ENCODE measurements at places on chromosomes 5 and 9.

- DNase-seq, result peak; percentile 9
These were observed 301.4 kb downstream of the PDE4D start for GRCh38 chr5:59592101-59592500.

DNA sequence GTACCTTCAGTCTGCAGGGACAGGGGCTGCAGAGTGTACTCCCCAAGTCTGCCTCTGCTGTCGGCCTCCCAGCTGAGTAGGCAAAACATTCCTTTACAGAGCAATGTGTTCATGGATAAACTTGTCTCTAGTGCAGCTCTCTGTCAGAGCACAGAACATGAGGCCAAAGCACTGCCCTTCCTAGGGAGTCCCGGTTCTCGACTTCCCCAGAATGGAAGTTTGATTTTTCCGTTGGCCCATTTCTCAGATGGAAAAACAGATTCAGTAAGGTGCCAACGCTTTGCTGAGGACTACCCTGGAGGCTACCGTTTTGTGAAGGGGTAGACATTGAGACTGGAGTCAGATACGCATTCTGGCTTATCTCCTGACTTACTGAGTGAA, 422 bp upstream of the TRIM32 start:
- DNase-seq, result no peak

DNA sequence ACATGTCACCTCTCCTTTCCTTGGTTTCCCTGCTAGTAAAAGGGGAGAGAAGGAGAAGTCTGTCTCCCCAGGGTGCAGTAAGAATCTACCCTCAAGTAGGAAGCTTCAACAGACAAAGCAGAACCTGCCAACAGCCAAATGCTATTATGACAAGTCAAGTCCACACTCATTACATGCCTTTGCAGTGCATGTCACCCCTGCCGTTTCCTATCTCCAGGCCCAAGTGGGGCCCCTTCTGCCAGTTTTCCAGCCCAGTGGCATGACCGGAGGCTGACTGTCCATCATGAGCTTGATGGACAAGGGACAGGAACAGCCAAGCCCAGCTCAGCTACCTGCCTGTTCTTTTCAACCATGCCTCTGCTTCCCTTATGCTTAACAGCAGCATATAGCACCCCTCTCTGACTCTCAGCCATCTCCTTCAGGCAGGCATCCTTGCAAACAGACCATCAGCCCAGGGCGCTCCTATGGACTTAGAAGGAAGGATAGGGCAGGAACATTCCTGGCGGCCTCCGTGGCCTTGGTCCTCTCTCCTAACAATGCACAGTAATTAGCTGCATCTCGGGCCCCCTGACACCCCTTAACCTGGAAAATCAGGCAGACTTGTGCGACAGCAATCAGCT, 107.2 kb upstream of the RAD23B start:
- DNase-seq, result no peak

DNA sequence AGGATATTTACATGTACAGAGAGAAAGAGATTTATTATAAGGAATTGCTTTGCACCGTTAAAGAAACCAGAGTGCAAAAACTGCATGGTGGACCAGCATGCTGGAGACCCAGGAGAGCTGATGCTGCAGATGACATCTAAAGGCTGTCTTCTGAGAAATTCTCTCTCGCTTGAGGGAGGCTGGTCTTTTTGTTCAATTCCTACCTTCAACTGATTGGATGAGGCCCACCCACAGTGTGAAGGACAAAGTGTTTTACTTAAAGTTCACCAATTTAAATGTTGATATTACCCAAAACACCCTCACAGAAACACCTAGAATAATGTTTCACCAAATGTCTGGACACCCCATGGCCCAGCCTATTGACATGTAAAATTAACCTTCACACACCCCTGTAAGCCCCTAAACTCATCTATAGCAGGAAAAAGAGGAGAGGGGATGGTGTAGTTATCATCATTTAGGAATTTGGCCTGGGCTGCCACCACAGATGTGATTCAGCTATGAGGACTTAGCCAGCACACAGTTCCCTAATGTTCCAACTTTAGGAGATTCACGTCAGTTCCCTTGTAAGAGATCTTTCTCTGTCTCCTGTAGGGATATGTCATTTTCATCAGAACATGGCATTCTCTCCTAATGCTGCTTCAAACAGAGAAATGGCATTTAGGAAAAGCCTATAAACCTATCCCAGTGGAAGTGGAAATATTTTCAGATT, 358.2 kb upstream of the TLE4 start:
- no peak for DNase-seq

- DNase-seq, result no peak
These were observed 59.9 kb downstream of the PBX3 start for GRCh38 chr9:125807079-125807478.

- DNase-seq, result no peak
These were observed 138.4 kb upstream of the DMRTA1 start for GRCh38 chr9:22308177-22308576.

DNA sequence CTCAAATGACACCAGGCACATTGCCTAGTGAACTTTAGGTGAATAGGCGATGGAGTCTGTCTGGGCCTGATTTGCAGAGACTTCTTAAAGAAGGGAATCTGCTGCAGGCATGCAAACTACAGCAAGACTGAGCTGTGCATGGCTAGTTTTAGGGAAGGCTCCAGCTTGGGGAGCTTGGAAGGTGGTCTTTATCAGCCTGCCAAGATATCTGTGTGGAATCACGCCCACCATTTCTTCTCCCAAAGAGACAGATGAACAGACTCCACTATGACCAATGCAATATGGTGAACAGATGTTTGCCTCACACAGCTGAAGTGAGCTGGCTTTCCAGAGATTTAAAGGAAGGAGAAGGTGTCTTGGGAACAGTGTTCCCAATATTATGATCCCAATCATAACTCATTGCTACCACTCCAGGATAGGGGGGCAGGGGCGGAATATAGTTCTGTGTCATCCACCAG, 129.0 kb upstream of the HMHB1 start:
- no peak for DNase-seq

DNA sequence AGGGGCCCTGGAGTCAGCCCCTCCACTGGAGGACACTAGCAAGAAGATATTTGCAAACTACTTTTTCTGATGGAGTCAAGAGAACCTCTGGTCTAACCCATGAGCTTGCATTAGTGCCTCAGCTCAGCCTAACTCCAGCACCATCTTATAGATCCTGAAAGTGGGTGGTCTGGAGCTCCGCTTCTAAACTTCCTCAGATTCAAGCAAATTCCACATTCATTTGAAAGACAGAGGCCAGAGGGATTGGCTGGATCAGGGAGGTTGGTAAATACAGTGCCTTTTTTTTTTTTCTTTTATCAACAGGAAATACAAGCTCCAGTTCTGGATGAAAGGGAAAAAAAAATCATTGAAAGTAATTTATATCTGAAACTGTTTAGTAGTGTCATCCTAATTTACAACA, 99.9 kb downstream of the ENC1 start:
- DNase-seq, result no peak

DNA sequence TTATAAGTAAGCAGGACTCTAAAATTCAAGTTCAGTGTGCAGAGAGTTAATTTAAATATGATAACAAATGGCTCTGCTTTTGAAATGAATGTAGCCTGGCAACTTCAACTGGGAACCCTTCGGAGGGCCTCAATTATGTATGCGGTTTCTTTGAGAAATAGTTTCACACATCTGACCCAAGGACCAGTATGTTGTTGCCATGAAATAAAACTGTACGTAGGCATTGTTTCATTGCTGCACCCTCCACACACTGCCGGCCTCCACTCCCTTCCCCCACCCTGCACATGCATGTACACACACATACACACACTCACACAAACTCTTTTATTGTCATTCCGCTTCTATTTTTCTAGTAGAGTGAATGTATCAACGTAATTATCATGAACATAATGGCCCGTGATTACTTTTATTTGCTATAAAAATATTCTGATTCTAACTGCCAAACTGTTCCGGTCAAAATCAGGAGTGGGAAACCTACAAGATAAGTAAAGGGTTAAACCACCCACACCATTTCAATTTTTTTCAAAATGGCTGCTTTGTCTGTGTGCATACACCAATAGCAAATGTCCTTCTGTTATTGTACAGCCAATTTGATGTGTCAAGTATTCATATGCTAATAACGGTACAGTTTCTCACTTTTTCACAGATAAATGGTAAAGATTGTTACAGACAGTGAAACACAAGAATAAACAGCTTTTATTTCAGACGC, 215.5 kb upstream of the TMEM161B start:
- DNase-seq, result no peak

GRCh38 chr5:93403141-93403928, 177.7 kb downstream of the NR2F1-AS1 start:
- DNase-seq, result no peak

DNA sequence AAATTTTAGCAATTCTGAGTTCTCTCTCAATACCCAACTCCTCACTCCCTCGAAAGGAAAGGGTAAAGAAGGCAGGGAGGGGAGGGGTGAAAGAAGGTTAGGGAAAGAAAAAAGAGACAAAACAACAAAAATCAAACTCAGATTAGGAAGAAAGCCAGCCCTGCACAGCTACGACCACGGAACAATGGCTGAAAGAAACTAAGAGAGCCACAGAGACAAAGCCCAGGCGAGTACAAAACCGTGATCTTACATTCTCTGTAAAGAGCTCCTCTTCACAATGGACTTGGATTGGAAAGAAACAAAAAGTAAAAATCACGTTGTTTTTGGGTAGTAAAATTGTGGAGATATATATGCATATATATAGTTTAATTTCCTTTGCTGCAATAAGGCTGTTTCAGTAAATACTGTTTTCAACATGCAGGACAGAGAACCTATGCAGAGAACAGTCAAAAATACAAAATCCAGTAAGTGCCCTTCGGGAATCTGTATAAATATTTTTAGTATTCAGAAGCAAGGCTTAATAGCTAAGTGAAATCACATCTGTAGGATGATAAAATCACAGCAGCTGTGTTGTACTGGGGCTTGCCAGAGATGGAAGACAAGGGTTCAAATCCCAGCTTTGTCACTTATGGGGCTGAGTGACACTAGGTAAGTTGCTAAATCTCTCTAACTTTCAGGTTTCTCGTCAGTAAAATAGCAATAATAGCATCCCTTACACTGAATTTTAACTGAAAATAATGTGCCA, 16.9 kb downstream of the PSMB7 start:
- DNase-seq, result no peak

DNA sequence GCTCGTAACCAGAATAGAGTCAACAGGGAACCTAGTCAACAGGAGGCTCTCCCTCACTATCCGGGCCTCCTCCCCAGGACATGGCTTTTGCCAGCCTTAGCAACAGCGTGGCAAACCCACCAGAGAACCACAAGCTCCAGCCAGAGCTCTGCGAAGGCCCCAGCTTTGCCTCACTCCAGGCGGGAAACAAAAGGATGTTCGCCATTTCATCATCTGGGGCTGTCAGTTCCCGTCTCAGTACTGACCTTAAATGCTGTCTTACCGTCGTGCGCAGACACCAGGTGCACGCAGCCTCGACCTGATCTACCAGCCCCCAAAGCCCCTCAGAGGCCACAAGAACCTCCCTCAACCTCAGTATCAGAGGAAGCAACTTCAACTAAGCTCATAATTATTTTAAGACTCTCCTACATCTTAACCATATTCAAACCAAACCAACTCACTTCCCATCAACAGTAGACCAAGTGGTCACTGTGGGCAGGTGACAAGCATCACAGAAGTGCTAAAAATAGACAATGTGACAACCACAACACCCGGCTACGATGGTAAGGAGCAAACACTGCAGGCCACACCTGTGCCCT, 71.4 kb downstream of the SEMA4D start:
- peak; percentile 83 for DNase-seq

GRCh38 chr9:133513214-133514100, 11.3 kb downstream of the MYMK start:
- no peak for DNase-seq

GRCh38 chr9:134271338-134272301, 54.6 kb upstream of the RXRA start:
- DNase-seq, result no peak

DNA sequence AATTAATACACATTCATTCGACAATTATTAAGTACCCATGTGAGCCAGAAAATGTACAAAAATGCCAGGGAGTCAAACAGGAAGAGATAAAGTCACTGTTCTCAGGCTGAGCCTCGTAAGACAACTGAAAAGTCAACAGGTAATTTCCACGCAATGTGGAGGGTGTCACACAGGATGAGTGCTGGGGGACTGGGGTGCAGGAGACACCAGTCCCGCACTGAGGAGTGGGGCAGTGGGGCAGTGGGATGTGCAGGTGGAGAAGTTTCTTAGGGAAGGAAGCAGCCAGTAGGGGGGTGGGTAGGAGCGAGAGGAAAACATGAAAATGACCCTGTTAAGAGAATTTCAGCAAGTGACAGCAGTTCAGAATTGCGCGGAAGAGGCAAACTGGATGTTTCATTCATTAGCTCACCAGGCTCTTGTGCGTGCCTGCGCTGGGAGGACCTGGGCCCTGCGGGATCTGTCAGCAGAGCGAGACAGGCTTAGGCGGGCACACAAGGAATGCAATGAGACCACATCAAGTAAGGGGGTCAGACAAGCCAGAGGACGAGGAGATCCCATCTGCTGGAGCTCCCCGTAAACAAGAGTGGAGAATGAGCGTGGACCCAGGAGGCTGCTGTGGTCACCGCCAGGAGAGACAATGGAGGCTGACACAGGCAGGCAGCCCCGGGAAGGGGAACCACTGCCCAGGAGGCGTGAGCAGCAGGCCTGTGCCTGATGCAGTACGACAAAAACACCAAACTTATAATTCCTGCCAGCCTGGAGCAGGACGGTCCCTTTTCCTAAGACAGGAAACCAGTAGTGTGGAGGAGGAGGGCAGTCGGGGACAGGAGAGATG, 21.0 kb downstream of the CAMSAP1 start:
- DNase-seq, result no peak

DNA sequence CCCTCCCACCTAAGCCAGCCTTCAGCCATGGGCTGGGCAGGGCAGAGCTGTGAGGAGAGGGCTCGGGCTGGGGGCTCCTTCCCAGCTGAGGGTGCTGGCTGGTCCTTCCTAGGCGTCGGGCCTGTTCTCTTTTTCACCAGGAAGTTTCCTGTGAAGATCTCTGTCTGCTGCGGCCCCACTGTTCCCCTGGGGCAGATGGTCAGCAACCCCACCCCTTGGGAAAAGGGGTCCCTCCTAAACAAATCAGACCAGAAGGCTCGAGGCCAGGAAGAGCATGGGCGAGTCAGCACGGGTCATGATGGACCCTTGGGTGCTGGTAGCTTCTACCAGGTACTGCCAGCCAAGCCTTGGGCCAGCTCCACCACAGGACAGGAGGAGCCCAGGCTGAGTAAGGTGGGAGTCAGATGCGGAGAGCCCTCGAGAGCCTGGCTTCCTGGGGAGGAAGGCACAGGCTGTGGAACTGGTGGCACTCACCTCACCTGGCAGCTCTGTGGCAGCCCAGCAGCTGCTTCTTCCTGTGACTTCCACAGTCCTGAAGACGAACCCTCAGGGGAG, 3.5 kb downstream of the CACNA1B start:
- no peak for DNase-seq

- no peak for DNase-seq
These were observed 121.2 kb downstream of the TLE4 start for GRCh38 chr9:79692857-79693571.

DNA sequence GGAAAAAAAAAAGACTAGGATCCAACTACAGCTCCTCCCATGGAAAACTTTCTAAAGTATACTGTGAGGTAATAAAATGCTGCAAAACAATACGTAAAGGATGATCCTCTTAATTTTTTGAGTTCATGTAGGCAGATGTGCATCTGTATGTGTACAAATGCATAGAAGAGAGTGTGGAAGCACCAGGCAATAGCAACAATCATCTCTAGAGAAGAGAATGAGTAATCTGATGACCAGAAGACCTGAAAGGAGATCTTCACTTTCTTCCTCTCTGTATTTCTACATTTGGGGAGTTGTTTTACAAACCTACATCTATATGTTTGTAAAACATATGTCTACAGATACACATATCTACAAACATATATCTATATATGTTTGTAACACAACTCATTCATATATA, 29.3 kb upstream of the SPDL1 start:
- DNase-seq, result no peak
